ENCODE measurements at places on chromosomes 3 and 15.

GRCh38 chr3:12891391-12891984 lies 50.1 kb upstream of the RPL32 start:
- no peak for DNase-seq

DNA sequence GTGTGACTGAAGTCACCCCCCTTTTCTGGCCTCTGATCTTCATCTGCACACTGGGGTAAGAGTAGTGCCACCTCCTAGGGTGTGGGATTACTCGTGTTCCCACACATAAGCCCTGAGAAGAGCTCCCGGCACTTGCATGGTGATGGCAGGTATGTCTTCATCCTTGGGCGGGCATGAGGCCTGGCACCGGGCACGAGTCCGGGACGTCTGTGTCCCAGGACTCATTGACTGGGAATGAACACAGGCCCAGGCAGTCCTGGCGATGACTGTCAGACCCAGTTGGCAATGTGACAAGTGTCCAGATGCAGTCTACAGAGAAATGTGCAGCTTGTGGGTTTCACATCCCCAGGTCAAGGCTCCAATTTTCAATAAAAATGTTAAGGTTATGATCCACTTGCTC lies 78.9 kb downstream of the TBC1D2B start:
- DNase-seq = no peak

DNA sequence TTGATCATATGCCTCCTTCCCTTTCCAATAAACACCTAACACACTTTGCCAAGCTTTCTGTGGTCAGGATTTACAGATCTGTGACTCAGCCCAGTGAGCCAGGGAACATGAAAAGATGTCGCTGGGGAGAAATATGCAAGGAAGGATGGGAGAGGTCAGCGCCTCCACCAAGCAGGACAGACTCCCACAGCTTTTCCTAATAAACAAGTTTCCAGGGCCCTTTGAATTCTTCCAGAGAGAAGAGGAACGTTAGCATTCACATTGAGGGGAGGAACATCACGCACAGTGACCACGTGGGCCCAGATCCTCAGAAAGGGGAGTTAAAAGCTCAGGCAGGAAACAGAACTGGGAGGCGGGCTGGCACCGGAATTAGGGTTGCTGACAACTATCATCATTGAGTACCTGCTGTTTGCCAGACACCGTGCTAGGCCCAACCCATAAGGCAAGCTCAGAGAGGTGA lies 33.3 kb upstream of the MRPS22 start:
- no peak for DNase-seq

- no peak for DNase-seq
Measured at GRCh38 chr3:23232016-23232415, 28.9 kb downstream of the UBE2E2 start.

DNA sequence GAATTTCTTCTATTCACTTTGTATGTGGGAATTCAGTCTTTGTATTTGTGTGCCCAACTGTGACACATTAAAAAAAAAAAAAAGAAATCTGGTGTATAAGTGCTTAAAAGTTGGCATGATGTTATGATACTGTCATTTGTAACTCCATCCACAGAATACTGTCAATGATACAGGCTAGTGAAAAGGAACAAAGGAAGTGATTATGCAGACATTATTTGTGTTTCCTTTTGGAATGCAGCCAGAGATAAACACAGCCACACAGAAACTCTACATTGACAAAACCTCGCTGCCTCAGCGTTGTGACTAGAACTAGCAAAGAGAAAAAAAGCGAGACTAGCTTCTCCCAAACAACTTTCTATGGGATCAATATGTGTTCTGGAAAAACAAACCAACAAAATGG lies 519.2 kb upstream of the AGTR1 start:
- no peak for DNase-seq

- DNase-seq = no peak
Measured at GRCh38 chr3:169494982-169495381, 168.5 kb downstream of the MECOM start.

GRCh38 chr3:53324105-53324504 lies 23.2 kb downstream of the DCP1A start:
- DNase-seq = no peak

GRCh38 chr15:51758645-51759044 lies 7.2 kb downstream of the TMOD2 start:
- no peak for DNase-seq

- DNase-seq = no peak
Measured at GRCh38 chr3:49914906-49915305, 11.2 kb upstream of the MST1R start.

DNA sequence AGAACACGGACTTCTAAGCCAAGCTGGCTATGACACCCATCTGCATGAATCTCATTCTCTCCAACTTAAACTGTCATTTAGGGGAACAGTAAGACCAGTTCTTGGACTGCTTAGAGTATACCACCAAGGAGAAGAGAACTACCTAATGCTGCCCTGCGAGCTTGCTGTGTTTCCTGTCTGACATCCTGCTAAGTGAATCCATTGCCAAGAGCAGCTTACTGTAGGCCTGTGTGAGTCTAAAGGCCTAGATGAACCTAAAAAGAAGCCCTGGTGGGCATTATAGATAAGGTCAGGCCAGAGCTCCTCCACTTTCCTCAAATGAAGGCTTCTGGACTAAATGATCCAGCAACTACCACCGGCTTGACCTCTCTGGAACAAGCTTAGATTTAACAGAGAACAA lies 15.0 kb downstream of the LZTFL1 start:
- DNase-seq = no peak

GRCh38 chr15:91549581-91549980 lies 303.9 kb upstream of the SLCO3A1 start:
- no peak for DNase-seq

- DNase-seq = no peak
Measured at GRCh38 chr3:108525256-108525655, 14.9 kb upstream of the MYH15 start.

All from stimulated activated CD8-positive, alpha-beta memory T cell treated with anti-CD3 and anti-CD28 coated beads, Interleukin-7, amount 100 ng/mL, for 1 hour (primary cell).